ENCODE measurements at places on chromosomes 2 and 18.

- no peak for DNase-seq
Observed at GRCh38 chr2:61558160-61558559, 20.0 kb upstream of the XPO1 start.

DNA sequence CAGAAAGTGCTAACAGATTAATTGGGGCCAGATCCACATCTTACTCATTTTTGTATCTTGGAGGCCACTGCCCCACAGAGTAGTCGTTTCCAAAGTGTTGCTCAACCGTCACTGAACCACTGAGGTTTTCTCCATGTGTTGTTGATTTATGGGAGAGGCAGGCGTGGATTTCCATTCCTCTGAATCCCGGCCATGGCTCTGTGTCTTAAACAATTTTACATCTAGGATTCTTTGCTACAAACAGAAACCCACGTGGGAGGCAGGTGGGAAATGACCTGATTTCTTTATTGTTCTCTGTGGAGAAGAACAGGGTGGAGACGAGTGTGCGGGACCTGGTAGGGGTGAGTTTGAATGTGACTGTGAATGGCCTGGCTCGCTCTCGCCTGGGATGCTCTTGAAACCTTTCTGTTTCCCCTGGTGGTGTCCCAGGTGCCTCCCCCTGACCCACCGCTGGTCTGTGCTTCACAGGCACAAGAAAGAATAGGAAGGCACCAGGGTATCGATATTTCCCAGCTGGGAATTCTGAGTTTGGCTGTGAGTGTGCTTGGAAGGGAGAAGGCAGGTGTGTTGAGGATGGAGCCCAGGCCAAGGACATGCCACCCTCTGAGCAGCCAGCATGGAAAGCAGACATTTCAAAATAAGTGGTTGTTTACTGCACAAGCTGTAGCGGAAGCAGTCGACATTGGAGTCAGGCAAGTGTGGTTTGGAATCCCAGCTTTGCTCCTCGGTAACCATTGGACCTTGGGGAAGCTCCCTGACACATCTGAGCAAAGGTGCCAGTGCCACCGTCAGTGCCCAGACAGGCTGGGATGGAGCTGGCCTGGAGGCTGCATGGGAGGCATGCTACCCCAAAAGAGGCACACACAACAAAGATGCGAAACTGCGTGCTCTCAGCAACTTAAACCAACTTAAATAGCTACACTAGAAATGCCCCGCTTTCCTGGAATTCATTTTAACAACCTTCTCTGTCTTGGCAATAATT, 50.0 kb downstream of the LPIN1 start:
- DNase-seq: no peak

- DNase-seq: no peak
Observed at GRCh38 chr2:203934041-203934492, 2.5 kb upstream of the ICOS start.

- no peak for DNase-seq
Observed at GRCh38 chr2:147398996-147399395, 445.8 kb upstream of the ACVR2A start.

GRCh38 chr2:23861952-23862351, 65.0 kb downstream of the ATAD2B start:
- DNase-seq: no peak

- DNase-seq: no peak
Observed at GRCh38 chr2:26521054-26521912, 43.4 kb upstream of the OTOF start.

GRCh38 chr2:188122985-188123384, 168.7 kb upstream of the GULP1 start:
- DNase-seq: no peak

DNA sequence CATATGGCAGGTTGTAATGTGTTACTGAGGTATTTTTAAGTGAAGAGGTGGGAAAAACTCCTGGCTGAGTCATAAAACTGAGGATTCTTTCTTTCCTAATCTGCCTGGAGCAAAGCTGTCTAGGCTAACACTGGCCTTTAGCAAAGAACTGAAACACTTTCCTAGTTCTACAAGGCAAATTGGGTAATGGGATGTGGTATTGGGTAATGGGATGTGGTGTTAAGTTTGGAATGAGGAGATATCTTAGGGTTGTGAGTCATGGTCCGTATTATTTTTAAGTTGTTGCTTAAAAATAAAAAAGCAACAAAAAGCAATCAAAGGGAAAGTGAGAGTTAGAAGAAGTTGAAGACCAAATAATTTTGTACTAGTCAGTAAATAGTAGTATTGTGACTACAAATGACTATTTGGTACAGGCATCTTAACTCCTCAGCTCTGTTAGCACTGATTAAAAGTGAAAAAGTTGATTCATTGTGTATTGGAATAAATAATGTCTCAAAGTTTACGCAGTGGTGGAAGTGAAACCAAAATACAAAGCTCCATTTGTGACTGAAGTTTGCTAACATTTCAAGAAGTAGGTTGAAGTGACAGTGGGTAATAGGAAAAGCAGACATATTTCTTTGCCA, 216.8 kb downstream of the CAMKMT start:
- DNase-seq: no peak

DNA sequence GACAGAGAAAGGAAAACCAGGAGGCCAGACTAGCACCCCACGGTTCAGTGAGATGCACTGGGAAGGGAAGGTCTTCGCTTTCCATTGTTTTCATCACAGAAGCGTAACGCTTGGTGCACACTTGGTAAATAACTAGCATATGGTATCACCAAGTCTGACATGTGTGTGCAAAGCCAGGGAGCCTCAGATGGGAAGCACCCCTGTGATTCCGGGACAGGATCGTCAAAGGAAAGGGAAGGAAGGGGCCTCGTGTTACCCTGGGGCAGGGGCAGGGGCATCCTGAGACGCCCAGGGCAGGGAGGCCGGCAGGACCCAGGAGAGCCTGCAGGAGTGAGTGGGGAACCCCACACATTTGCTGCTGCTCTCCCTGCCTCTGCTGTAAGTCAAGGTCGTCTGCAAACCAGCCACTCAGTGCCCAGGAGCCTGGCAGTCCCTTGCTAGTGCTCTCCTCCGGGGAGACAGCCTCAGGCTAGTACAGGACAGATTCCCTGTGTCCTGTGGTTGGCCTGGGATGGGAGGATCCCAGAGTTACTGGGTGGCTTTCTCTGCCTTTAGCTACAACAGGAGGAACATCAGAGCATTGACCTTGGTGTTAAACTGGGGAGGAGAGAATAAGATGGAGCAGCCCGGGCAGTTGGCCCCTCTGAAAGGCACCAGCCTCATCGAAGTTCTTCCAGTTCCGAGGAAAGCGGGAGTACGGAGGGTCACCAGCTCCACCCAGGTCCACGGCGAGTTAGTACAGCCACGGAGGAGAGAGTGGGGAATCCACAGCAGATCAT, 192.5 kb downstream of the NDUFA10 start:
- DNase-seq: no peak

- DNase-seq: no peak
Observed at GRCh38 chr2:100900156-100900795, 80.3 kb downstream of the NPAS2 start.

DNA sequence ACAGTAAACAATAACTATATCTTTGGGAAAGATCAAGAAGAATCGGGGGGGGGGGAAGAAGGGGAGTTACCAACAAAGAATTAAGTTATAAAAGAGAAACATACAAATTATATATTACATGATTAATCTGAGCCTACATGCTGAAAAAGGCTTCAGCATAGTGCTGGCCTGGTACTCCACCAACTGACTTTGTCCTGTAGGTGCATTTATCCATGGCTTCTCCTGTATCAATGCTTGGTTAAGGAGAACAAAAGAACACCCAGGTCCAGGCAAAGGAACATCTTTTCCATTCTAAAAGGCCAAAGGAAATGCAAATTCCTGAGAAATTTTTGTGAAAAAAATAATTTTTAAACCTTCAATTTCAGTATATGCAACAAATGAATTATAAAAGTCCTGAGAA, 24.2 kb downstream of the RPRD1A start:
- no peak for DNase-seq

DNA sequence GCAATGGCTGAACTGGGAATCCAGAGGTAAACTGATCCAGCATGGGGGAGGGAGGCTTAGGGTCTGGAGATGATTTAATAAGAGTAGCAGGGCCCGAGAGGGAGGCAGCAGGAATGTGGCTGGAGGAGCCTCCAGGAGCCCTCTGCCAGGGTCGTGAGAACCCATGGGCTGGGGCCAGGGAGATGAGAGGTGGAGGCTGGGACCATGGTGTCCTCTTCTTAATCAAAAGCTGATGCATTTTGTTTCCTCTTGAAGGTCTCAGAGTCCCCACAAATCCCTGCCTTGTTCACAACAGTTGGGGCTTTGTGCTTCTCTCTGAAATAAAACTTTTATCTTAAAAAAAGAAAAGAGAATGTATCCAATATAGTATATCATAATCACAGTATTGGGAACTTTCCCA, 123.7 kb upstream of the ZNF516 start:
- no peak for DNase-seq

DNA sequence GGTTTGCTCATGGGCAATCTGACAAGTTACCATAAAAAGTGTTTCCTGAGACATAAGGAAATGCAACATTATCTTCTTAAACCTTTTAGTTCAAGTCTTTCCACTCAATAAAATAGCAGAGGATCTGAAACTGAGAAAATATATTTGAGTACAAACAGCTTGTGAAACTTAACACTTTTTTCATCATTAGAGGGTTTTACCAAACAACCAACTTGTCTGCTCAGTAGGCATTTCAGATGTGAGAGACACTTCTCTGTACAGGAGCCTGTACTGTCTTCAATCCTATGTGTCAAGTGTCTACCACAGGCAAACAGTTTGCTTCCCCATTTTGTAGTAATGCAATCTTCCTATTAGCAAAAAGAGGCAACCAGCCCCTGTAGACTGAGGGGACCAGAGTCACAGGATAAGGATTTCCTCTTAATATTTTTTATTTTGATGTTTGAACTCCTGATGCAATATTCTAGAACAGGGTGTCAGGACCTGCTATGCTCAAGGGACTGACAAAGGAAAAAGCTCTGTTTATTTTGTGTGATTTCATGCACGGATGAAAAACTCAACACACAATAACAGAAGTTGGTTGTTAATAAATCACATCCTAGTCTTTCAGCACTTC, 159.1 kb upstream of the LHCGR start:
- DNase-seq: no peak

DNA sequence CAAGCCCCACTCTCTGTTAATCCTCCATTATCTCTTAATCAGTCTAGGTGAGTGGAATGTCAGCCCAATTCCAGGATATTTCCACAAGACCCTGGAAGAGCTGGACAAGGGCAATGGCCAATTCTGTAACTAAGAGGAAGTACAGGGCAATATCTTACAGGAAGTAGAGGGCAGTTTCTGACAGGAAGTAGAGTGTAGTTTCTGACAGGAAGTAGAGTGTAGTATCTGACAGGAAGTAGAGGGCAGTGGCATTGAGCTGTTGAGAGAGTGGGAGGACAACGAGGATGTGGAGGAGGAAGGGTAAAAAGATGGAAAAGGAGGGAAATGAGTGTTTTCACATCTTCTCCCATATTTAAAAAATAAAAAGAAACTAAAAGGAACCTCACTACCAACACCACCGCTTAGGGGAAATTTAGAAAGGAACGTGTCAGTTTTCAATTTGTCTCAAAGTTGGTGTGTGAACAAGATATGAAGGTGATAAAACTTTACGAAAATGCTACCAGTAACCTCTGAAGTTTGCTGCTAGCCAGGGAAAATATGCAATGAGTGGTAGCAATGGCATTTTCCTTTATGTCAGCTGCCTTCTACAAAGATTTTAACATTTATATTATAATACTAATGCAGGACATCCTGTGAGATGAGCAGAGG, 430.9 kb upstream of the HNRNPA3 start:
- no peak for DNase-seq

- peak; percentile 29 for DNase-seq
Observed at GRCh38 chr2:204024503-204024902, 87.9 kb downstream of the ICOS start.

DNA sequence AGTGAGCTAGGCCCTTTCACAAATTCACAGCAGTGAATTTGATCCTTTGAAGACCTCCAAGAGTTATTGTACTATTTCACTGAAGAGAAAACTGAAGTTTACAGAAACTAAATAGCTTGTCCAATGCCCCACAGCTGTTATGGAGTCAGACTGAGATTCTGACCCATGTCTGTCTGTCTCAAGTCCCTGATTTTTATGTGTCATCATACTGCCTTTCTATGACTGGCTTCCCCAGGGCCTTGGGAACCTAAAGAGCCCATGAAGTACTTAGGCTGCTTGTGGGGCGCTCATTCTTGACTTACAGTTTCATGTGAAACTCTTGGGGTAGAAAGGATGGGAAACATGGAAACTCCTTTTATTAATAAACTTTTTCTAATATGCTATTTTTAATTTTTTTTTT, 107.7 kb downstream of the ATL2 start:
- DNase-seq: no peak

GRCh38 chr18:2959341-2959740, 53.6 kb downstream of the LPIN2 start:
- no peak for DNase-seq

- DNase-seq: no peak
Observed at GRCh38 chr2:179861027-179861415, 391 bp downstream of the ZNF385B start.

GRCh38 chr18:52536039-52536438, 196.0 kb downstream of the DCC start:
- DNase-seq: no peak

DNA sequence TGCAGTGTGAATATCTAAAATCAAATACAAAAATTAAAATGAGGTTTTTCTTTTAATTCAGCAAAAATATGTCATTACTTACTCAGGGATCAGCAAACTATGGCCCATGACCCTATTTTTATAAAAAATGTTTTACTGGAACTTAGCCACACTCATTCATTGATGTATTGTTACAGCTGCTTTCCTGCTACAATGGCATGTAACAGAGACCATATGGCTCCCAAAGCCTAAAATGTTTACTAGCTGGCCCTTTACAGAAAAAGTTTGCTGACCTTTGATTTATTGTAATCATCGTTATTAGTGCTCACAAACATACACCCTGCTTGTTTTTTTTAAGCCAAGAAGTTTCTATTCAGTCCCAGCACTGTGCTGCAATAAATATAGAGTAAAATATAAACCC, 120.3 kb downstream of the PLA2R1 start:
- DNase-seq: no peak

GRCh38 chr2:18690342-18690741, 101.0 kb upstream of the NT5C1B start:
- no peak for DNase-seq

- DNase-seq: no peak
Observed at GRCh38 chr2:117686699-117687098, 127.8 kb upstream of the DDX18 start.

DNA sequence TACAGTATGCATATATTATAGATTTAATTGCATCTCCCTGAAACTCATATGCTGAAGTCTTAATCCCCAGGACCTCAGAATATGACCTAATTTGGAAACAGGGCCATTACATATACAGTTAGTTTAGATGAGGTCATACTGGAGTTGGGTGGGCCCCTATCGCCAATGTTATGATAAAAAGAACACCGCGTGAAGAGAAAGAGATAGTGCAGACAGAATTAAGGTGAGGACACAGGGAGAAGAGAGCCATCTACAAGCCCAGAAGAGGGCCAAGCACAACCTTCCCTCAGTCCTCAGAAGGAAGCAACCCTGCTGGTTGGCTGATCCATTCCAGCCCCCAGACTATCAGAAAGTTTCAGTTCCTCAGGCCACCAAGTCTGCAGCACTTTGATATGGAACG, 311.9 kb upstream of the RAB6C start:
- DNase-seq: no peak

- no peak for DNase-seq
Observed at GRCh38 chr2:180122874-180123273, 115.8 kb upstream of the CWC22 start.

GRCh38 chr18:29160170-29160569, 983.2 kb upstream of the CDH2 start:
- no peak for DNase-seq

- no peak for DNase-seq
Observed at GRCh38 chr2:207895274-207895860, 125.7 kb upstream of the FZD5 start.

- no peak for DNase-seq
Observed at GRCh38 chr2:226466589-226466988, 333.0 kb downstream of the IRS1 start.
